ENCODE measurements at places on chromosomes 5 and 9. TPM values are rescaled to one million over a fixed set of nuclear protein-coding genes. Genes with fewer than 3 reads are reported as not detected.
A peak's percentile ranks its signal among the peaks of the same experiment; 100 is the strongest.

GRCh38 chr9:36862206-36863145 is 171.6 kb downstream of the PAX5 start:
- no peak overlapping the region for H3K4me3 ChIP-seq
- no peak for DNase-seq
- no peaks in the 10 kb centered on the region for H3K36me3 ChIP-seq
- peaks cover 3% of the 10 kb centered on the region for H3K4me1 ChIP-seq
- peaks cover 85% of the 10 kb centered on the region for H3K27me3 ChIP-seq

DNA sequence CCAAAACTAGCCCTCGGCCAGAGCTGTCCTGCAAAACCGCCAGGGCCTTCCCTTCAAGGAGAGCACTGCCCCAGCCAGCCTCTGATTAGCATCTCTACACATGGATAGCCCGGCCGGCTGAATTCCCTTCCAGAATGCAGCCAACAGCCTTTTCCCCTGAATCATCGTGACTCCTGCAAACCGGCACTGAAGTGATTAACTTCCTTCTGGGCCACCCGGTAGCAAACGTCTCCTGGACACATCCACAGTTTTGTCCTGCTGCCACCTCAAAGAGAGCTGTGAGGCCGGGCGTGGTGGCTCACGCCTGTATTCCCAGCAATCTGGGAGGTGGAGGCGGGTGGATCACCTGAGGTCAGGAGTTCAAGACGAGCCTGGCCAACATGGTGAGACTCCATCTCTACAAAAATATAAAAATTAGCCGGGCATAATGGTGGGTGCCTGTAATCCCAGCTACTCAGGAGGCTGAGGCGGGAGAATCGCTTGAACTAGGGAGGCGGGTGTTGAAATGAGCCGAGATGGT is 21.1 kb upstream of the EEIG1 start:
- H3K27ac ChIP-seq, result no peak overlapping the region
- no peaks in the 10 kb centered on the region for H3K27me3 ChIP-seq
- H3K36me3 ChIP-seq, result no peaks in the 10 kb centered on the region
- DNase-seq, result no peak

- H3K4me3 ChIP-seq, result no peak overlapping the region
- H3K27ac ChIP-seq, result no peak overlapping the region
- H3K36me3 ChIP-seq, result no peaks in the 10 kb centered on the region
- DNase-seq, result no peak
Observed at GRCh38 chr5:54634089-54634488, 116.5 kb downstream of the SNX18 start.

The SVEP1 gene
- polyA plus RNA-seq, result 8.7 TPM

DNA sequence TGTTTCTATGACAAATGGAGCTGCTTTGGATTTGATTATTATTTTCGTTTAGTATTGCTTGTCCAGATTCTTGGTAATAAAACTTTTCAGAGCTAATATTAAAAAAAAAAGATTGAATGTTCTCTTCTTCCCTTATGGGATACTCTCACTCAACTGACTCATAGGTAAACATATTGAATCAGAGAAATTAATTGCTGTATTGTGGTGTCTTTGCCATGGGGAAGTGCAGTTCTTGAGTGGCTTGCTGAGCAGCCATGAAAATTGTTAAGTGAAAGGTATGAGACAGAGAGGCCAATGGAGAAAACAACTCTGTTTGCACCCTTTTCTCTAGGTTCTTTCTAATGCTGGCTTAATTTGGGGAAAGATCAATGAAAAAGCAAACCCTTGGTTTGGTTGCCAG is 149.9 kb upstream of the HMHB1 start:
- DNase-seq, result no peak
- no peak overlapping the region for H3K27ac ChIP-seq
- H3K36me3 ChIP-seq, result no peaks in the 10 kb centered on the region
- no peaks in the 10 kb centered on the region for H3K4me1 ChIP-seq
- no peak overlapping the region for H3K4me3 ChIP-seq

GRCh38 chr5:107319901-107320300 is 350.8 kb downstream of the EFNA5 start:
- no peak overlapping the region for H3K27ac ChIP-seq
- no peaks in the 10 kb centered on the region for H3K4me1 ChIP-seq
- no peaks in the 10 kb centered on the region for H3K36me3 ChIP-seq
- no peaks in the 10 kb centered on the region for H3K27me3 ChIP-seq
- DNase-seq, result no peak

- H3K36me3 ChIP-seq, result no peaks in the 10 kb centered on the region
- peaks cover 84% of the 10 kb centered on the region for H3K4me1 ChIP-seq
- H3K4me3 ChIP-seq, result no peak overlapping the region
- H3K27me3 ChIP-seq, result no peaks in the 10 kb centered on the region
- H3K27ac ChIP-seq, result peak overlapping the region; percentile 97
- no peak for DNase-seq
Observed at GRCh38 chr5:172776235-172776594, 5.2 kb upstream of the DUSP1 start.

The SPOUT1 gene
- polyA plus RNA-seq, result 36.2 TPM

DNA sequence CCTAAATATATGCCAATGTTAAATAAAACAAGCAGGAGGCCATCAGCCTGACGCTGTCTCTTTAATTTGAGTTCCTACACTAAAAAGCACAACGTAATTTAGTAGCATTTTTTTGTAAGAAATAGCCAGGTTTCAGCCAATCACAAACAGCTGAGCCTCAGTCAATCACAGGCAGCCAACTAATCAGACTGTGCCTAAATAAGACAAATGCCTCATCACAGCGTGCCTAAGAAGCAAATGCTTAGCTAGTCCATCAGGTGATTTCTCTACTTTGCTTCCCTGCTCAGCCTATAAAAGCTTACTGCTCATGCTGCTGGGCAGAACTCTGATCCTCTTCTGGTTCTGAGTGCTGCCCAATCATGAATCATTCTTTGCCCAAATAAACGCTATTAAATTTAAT is 38.3 kb upstream of the RORB start:
- H3K36me3 ChIP-seq, result no peaks in the 10 kb centered on the region
- H3K4me1 ChIP-seq, result no peaks in the 10 kb centered on the region
- no peaks in the 10 kb centered on the region for H3K27me3 ChIP-seq

DNA sequence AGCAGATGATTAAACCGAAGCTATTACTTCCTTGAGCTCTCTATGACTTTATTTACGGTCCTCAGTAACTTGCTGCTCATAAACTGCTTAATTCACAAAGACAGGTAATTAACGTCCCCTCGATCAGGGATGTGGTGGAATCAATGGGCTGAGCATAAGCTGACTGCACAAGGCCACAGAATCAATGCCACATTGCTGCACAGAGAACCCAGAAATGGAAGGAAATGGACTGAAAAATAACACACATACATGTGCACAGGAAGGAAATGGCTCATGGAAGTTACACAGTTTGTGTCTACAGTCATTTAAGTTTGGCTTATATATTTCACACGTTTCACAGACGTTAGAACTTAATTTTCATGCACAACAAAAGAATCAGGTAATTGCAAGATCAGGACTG is 118.3 kb upstream of the KLF9 start:
- no peaks in the 10 kb centered on the region for H3K4me1 ChIP-seq
- H3K36me3 ChIP-seq, result no peaks in the 10 kb centered on the region
- no peak overlapping the region for H3K4me3 ChIP-seq
- no peak overlapping the region for H3K27ac ChIP-seq
- DNase-seq, result no peak

- DNase-seq, result peak; percentile 31
- H3K4me1 ChIP-seq, result peaks cover 7% of the 10 kb centered on the region
- peaks cover 8% of the 10 kb centered on the region for H3K36me3 ChIP-seq
- peak overlapping the region; percentile 46 for H3K27ac ChIP-seq
Observed at GRCh38 chr5:78549043-78549442, 99.5 kb downstream of the LHFPL2 start.

GRCh38 chr9:105251133-105251532 is 6.7 kb downstream of the SLC44A1 start:
- no peaks in the 10 kb centered on the region for H3K27me3 ChIP-seq
- DNase-seq, result no peak
- no peak overlapping the region for H3K4me3 ChIP-seq
- peaks cover 27% of the 10 kb centered on the region for H3K4me1 ChIP-seq
- no peaks in the 10 kb centered on the region for H3K36me3 ChIP-seq
- peak overlapping the region; percentile 52 for H3K27ac ChIP-seq

DNA sequence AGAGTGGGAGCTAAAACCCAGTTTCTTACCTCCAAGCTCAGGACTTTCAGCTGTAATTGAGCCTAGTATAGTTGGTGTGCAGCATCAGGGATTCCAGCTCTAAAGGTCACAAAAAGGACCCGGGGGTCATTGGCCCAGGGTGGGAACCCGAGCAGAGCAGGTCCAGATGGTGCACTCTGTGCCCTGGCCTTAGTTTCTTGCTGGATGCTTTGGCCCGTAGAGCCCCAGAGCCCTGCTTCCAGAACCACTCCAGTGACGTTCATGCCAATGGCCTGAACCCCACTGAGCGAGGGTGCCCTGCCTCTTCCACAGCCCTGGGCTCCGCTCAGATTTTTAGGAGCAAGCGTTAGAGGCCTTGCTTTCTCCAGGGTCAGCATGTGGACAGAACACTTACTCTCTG is 8.2 kb downstream of the SLC22A5 start:
- no peak for DNase-seq
- H3K4me1 ChIP-seq, result peaks cover 8% of the 10 kb centered on the region
- peaks cover 36% of the 10 kb centered on the region for H3K36me3 ChIP-seq
- H3K4me3 ChIP-seq, result no peak overlapping the region
- H3K27me3 ChIP-seq, result no peaks in the 10 kb centered on the region

DNA sequence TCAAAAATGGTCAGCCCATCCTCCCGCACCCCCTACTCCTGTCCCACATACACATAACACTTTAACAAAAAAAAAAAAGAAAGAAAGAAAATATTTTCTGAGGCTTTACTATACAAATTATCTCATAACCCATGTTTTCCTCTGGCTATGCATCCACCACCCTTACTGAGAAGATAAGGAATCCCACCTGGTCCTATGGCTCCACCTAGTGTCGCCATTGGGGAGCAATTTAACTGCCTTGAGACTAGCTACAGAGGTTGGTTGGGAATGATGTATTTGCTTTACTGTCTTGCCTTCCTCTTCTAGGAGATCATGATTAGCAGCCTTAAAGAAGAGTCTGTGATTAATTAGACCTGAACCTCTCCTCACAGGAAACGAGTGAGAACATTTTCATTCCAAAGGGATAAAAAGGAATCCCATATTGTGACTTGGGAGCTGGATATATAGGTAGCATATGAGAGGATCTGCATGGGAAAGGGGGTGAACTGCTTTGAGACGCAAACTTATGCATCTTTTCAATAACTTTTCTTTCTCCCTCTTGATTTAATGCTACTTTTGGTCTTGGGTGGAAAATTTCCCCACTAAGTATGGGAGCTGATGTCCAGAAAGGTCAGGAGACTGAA is 77.7 kb upstream of the SELENOP start:
- H3K4me1 ChIP-seq, result peaks cover 16% of the 10 kb centered on the region
- H3K27ac ChIP-seq, result peak overlapping the region; percentile 23
- no peaks in the 10 kb centered on the region for H3K36me3 ChIP-seq
- H3K27me3 ChIP-seq, result peaks cover 2% of the 10 kb centered on the region
- peak; percentile 81 for DNase-seq

The SPINK13 gene
- not detected for polyA plus RNA-seq

The PLAC8L1 gene
- polyA plus RNA-seq, result 0.54 TPM

The NEUROG1 gene
- not detected for polyA plus RNA-seq

DNA sequence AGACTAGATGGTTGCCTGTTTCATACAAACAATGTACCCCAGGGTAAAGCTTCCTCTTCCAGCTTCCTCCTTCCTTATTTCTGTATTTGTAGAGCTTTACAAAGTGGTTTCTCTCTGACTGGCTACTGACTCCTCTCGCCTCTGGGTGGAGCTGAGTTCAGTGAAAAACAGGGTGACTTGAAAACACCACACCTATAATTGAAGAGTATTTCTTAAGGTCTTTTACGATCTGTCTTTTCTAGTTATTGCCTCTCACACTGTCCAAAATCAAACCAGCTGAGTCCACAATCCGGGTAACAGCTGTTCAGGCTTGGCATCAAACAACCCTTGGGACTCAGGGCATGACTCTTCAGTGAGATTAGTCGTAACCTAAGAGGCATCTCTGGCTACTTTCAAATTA is 200.4 kb downstream of the ARRDC3 start:
- peak; percentile 38 for DNase-seq
- no peaks in the 10 kb centered on the region for H3K27me3 ChIP-seq
- no peak overlapping the region for H3K4me3 ChIP-seq
- no peaks in the 10 kb centered on the region for H3K36me3 ChIP-seq
- H3K4me1 ChIP-seq, result no peaks in the 10 kb centered on the region

GRCh38 chr9:37769306-37769705 is 15.6 kb downstream of the EXOSC3 start:
- no peaks in the 10 kb centered on the region for H3K4me1 ChIP-seq
- no peaks in the 10 kb centered on the region for H3K27me3 ChIP-seq
- no peak for DNase-seq
- H3K36me3 ChIP-seq, result peaks cover 38% of the 10 kb centered on the region
- no peak overlapping the region for H3K4me3 ChIP-seq

- no peaks in the 10 kb centered on the region for H3K4me1 ChIP-seq
- no peak for DNase-seq
- H3K27me3 ChIP-seq, result no peaks in the 10 kb centered on the region
Observed at GRCh38 chr5:23730023-23730422, 222.6 kb downstream of the PRDM9 start.

The WNK2 gene
- 80.4 TPM for polyA plus RNA-seq

GRCh38 chr9:135670721-135671590 is 7.8 kb downstream of the LCN9 start:
- DNase-seq, result no peak
- no peak overlapping the region for H3K27ac ChIP-seq
- H3K27me3 ChIP-seq, result no peaks in the 10 kb centered on the region
- H3K4me1 ChIP-seq, result no peaks in the 10 kb centered on the region
- H3K36me3 ChIP-seq, result no peaks in the 10 kb centered on the region

Data from large intestine (tissue), 12 donors.